ENCODE measurements at places on chromosomes 4 and X.

DNA sequence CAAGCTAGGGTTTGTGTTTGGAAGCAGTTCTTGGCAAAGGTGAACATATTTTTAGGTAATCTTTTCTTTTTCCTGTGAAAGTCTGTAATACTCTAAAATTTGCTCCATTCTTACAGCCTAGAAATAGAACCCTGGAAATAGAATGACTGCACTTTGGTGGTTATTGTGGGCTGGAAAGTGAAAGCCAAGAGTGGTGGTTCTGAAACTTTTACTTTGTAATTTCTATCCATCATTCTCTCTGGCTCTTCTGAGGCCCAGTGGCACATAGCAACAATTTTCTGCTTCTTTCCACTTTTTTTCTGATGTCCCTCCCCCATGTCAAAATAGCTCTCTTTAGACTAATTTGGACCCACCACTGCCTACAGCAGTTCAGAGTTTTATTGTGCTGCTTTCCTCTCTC lies 300.4 kb upstream of the RPS6KA3 start:
- DNase-seq: no peak

DNA sequence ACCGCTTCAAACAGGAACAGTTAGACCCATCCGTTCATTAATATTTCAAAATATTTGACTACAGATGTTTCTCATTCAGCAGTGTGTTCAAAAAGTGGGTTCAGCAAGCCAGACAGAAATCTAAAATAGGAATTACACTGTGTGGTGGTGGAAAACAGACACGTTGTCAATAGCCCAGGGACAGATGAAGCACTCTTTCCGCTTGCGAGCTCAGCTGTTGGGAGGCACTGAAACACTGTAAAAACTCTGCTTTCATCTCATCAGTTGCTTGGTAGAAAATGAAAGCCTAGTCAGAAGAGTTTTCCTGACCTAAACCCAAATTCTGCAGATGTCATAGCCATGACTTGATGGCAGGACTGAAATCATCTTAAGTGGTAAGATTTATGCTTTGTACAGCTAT lies 38.5 kb downstream of the LRP2BP start:
- no peak for DNase-seq

DNA sequence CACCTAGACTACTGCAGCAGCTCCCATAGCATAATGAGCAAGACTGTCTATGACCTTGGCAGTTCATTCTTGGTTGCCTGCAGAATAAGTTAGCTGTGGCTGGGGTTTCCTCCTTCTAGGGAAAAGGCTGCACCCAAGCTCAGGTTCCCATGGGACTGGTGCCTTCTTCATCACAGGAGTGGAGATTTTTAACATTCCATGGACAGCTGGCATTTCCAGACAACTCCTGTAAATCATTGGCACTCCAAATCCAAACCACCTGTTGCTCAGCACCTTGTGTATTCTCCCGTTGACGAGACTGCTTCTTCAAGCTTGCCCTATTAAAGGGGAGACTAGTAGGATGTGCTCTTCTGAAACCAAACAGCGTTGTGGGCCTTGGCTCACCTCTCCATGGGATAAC lies 7.8 kb upstream of the NUP54 start:
- no peak for DNase-seq

GRCh38 chr4:83536362-83537272 lies 709 bp downstream of the GPAT3 start:
- DNase-seq: no peak

DNA sequence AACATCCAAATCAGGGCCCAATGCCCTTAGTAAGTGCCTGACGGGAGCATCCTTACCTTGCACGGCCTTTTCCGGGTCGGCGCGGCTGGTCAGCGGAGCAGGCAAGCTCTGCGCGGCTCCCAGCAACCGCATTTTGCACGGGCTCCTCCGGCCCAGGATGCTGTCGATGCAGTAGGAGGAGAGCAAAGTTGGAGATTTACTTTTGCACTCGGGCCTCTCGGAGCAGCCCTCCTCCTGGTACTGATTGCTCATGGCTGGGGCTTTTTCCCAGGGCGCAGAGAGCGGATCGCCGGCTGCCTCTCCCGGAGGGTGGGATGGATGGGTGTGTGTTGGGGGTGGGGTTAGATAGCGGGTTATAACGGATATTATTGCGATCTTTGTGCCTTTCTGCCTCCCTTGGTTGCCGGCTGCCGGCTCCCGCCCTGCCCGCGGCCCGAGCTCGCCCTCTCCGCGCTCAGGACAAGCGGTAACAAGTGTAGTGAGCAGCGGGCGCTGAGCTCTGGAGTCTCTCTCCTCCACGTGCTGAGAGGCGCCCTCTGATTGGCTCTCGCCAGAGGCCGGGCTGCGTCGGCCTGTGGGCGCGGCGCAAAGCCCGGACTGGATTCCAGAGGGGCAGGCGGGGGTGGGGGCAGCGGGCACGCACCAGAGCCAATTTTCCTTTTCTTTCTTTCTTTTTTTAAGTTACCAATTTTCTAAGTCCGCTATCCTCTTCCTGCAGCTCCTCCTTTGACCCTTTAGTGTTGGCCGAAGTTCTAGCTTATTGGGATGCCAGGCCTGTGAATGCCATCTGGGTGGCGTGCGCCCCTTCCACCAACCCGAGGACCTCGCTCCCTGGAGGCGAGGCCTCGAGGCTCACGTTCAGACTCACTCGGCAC lies at the start of gene ARX:
Gene ARX (minus strand): TSS at position 480 of the 875 bp plus-strand sequence. CDS start 228 bp downstream, at position 252.
- no peak for DNase-seq

DNA sequence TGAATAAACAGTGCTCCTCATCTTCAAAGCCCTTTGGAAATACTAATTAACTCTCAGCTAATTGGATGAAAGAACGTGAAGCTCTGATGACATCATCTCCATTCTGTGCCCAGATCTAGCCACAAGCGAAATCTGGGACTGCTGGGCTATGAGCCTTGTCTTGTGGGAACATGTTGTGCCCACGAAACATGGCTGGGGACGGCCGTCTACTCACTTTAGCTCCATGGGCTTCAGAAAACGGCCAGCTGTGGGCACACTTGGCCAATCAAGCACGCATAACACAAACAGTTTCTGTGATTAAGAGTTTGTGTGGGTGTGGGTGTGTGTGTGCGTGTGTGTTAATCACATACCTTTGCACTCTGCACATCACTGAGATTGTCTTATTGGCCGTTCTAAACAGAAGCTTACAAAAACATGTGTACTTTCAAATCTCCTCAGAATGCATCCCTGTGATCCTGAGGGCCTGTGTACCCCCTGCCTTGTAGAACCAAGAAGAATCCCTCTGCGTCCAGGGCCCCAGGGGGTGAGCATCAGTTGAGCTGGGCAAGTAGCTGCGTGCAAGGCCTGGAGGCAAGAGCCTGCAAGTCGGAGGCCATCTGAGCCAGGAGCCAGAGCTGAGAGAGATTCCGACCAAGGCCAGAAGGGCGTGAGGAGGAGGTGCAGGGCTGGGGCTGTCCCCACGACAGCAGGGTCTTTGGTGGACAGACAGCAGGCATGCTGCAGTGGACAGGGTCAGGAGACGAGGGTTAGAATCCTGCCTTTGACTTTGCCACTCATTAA lies 18.7 kb upstream of the ZNF185 start:
- DNase-seq: no peak

DNA sequence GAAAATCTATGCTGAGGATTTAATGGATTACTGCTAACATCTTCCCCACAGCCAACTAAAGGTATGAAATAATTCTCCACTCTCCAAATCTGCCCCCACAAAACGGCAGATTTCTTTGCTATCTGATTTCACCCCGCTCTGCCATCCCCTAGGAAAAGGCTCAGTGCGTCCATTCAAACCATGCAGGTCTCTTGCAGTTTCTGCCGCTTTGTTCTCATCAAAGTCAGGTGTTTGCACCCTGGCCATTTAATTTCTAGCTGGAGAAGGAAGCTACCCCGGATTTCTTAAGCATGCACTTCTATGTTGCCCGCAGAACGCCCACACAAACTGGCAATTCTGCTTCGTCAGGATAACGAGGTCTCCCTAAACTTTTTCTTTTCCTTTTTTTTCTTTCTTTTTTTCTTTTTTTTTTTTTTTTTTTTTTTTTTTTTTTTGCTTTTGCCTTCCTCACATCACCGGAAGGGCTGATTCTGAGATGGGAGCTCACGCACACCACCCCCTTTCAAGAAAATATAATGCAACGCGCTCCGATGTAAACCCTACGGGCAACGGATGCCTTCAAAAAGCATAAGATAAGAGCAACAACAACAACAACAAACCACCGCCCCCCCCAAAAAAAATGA lies 3.3 kb downstream of the NLGN4X start:
- no peak for DNase-seq

GRCh38 chrX:114134465-114134864 lies 449.4 kb upstream of the HTR2C start:
- DNase-seq: no peak

DNA sequence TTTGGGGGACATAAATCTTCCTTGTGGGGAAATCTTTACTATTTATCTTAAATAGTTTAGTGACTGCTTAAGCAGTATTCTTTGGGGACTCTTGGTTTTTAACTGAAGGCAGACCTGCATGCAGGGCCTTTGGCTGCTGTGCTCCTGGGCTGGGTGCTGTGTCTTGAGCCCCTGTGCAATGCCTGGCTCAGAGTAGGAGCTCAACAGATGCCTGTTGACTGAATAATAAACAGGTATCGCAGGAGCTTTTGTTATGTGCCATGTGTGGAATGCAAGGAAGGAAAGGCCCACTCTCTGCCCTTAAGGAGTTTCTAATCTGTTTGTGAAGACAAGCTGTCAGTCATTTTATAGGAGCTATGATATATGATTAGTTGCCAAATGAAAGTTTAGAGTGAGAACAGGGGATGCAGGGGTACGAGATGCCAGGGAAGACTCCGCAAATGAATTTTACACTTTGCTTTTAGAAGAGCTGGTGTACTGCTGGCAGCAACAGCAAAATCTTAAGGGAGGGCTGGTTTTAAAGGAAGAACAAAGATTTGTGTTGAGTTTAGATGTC lies 6.7 kb downstream of the GAB1 start:
- no peak for DNase-seq

DNA sequence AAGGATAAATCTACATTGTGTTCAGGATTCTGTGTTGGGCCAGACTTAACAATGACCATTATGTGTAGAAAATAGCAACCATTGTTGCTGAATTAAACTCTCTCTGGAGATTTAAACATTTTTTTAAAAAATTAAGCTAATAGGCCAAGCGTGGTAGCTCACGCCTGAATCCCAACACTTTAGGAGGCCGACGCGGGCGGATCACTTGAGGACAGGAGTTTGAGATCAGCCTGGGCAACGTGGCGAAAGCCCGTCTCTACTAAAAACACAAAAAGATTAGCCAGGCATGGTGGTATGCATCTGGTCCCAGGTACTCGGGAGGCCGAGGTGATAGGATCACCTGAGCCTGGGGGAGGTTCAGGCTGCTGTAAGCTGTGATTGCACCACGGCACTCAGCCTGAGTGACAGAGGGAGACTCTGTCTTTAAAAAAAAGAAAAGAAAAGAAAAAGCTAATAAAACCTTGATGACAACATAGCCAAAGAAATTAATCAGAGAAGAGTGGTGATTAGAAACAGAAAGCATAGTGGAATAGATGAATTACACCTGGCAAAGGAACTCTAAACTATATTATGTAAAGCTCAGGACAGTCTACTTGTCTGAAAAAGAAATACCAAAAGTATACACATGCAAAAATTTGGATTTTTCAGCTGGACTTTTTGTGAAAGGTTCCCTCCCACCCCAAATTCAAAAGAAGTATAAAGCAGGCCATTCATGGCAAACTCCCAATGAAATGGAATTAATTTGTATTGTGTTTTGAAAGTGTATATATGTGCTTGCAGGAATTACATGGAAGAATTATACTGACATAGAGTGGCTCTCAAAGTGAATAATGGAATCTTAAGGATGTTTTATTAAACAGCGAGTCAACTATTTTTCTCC lies 21.9 kb downstream of the PLS3 start:
- DNase-seq: no peak

DNA sequence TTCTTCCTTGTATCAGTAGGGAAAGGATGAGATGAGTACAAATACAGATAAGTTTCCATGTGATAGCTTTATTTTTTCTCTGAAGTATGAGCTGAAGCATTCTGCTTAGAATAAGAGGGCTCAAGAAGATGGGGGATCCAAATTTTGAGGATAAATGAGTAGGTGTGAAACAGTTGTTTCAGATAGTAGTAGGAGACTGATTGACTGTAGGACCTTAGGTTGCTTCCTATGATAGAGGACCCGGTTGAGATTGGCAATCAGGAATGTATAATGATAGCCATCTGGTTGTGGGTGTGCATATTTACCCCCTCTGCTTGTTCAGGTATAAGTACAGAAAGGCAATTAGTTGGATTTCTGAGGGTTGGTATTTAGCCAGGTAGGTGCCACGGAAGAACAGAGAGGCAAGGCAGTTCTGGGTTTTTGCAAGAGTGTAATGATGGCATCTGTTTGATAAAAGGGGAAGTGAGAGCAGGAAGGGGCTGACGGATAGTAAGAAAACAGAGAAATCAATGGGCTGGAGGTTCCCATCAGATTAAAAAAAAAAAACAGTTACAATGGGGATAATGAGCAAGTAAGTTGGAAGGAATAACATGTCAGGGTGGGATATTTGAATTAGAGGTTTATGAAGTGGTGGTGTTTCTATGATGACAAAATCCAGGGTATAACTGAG lies 13.7 kb downstream of the OCRL start:
- DNase-seq: no peak

DNA sequence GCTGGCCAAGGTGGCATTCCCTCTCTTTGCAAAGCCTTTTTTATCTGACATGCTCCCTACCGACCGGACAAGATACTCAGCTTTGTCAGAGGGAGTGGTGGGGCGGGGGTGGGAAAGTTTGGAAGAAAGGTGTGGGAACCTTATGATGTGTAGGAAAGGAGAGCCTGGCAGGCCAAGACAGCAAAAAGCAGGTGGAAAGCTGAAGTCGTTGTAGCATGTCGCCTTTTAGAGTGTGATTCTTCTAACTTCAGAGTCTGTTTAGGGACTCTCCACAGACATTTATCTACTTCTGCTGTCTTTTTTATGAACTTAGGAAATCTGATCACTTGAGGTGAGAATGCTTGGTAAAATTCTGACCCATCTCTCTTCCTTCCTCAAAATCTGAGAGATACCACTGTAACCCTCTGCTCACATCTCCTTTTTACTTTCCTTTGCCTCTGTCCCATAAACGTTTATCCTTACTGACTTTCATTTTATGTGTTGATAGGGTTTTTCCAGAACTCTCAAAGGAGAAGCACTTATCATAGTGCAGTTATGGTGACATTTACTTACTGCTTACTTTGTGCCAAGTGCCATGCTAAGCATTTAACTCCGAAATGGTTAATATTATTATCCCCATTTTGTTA lies 8.2 kb upstream of the RUFY3 start:
- DNase-seq: no peak

- no peak for DNase-seq
These were observed 210.2 kb upstream of the GYPA start for GRCh38 chr4:144350706-144351105.

DNA sequence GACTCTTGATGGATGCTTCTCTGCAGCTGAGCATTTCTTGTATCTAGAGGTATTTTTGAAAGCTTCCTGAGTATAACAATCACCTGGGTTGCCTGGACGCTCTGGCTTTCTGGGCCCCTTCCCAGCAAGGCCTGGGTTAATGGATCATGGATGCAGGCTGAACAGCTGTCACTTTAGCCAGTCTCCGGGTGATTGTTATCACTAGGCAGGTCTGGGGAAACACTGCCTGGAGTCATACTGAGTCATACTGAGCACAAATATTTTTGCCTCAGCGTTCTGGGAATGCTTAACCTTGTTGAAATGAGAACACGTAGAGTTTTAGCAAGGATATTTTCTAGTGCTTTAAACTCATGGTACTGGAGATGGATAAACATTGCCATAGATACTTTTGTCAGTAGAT lies 102.6 kb downstream of the PHEX start:
- no peak for DNase-seq
